ENCODE measurements at places on chromosomes 12 and 14. TPM values are rescaled to one million over a fixed set of nuclear protein-coding genes. Genes with fewer than 3 reads are reported as not detected.
A peak's percentile ranks its signal among the peaks of the same experiment; 100 is the strongest.

The BMAL2 gene
- 16.2 TPM for total RNA-seq

The CELA1 gene
- not detected for total RNA-seq

The ACSS3 gene
- 20.2 TPM for total RNA-seq

The TCL1B gene
- total RNA-seq = 7.0 TPM

The TMEM106C gene
- 48.3 TPM for total RNA-seq

The GARIN6 gene
- total RNA-seq = not detected

GRCh38 chr12:88993651-88994050 is 358.6 kb downstream of the DUSP6 start:
- no peak for DNase-seq

GRCh38 chr14:29553427-29553826 is 374.2 kb downstream of the PRKD1 start:
- DNase-seq = no peak

GRCh38 chr12:89153341-89153740 is 199.0 kb downstream of the DUSP6 start:
- no peak for DNase-seq

DNA sequence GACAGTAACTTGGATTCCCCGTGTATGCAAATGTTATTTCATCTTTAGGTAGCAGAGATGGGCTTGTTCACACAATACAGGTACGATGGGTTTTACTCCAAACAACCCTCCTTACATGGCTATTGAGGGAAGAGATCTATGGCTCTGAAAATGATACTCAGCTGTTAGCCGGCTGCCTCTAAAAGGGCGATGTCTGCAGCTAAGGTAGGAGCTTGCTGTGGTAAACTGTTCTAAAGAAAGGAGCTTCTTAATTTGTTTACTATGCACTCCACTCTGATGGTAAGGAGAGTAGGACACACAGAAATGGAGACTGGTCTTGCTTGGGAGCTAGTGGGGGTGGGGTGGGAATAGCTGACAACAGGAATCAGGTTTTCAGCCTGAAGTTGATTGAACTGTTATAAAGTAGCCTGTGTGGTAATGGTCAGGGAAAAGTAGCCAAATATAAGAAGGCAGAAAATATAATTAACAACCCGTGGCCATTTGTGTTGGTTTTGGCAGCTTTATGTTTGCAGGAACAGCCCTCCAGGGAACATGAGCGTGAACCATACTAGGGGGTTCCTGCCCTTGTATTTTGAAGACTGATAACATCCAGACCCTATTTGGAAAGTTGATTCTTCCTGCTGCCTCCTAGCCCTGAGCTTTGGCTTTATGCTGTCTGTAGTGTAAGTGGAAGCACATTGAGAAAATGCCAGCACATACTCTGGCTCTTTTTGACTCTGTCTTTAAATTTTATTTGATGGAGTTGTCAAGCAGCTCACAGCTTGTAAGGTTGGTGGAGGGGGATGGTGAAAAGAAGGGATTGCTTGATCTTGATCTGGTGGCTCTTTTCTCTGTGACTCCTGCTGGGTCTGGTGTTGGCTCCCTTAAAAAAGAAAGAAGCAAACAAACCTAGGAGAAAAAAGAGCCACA is 929.8 kb downstream of the DIO2 start:
- DNase-seq = no peak

DNA sequence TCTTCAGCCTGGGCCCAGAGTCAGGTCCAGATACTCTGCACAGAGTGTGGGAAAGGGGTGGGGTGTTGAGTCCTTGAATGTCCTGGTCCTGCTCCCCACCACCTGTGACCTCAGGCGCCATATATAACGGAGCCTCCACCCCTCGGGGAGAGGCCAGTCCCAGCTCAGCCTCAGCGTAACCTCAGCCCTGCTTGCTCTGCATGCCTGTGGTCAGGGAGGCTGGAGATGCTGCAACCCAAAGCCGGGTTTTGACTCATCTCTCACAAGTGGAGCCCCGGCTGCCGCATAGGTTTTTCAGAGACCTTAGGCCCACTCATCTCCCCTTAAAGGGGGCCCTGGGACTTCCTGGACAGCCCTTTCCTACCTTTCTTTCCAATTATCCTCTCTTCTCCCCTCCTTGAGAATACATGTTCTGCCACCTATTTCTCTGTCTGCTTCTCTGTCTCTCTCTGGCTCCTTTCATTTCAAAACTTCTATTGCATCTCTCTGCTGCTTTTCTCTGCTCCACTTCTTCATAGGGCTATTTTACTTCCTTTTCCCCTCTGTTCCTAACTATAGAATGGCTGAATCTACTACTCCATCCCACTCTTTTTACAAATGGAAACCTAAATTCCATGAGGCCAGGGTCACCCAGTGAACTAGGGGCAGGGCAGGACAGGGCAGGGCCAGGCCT is 1.2 kb downstream of the ITGB7 start:
- no peak for DNase-seq

GRCh38 chr14:102694530-102695166 is 82.6 kb upstream of the TRAF3 start:
- DNase-seq = peak; percentile 62

DNA sequence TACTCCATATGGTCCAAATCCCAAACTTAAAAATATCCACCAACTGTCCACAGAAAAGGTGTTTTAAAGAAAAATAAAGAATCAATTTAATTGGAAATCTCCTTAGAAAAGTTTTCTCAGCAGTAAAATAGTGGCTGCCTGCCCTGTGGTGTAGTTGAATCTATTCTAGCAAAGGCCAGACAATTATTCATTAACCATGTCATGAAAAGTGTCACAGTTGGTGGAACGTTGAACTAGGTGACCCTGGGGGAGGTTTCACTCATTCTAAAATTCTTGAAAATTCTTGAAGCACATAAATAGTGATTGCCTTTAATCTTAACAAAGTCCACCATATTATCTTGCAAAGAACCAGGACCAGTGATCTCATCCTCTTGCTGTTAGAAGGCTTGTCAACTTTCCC is 78.4 kb upstream of the GZMB start:
- DNase-seq = no peak

- no peak for DNase-seq
Measured at GRCh38 chr12:28460420-28461130, 270.3 kb downstream of the CCDC91 start.

DNA sequence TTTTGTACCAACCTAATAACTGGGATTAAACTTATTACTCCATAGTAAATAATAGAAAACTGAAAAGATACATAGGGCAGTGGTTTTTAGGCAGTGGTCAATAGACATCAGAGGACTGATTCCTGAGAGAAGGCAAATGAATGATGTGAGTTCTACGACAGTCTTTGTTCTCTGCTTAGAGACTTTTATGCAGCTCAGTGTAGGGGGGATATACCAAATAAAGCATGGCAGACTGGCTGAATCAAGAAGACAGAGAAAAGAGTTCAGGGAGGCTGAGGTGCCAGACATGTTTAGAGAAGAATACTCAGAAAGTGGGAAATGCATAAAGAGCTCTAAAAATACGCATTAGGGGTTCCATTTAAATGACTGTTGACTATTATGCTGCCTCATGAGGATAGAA is 320.8 kb upstream of the FAR2 start:
- DNase-seq = no peak

GRCh38 chr12:8622646-8623045 is 10.0 kb upstream of the AICDA start:
- no peak for DNase-seq

DNA sequence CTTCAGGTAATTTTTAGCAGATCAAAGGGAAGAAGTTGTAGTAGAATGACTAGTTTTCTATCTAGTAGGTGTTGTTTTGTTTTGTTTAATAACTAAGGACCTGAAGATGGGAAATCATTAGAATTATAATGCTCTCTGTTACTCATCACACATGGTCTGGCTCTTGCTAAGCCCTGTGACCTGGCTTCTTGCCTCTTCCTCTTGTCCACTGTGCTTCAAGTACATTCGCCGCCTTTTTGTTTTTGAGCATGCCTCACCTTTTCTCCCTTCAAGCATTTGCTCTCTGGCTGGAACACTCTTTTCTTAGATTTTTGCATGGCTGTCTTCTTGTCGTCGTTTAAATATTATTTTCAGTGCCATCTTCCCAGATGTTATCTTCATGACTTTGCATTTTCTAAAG is 47.7 kb downstream of the DAAM1 start:
- no peak for DNase-seq
